Left lung (tissue), 14 donors: ENCODE measurements at places on chromosomes 16 and 17.

DNA sequence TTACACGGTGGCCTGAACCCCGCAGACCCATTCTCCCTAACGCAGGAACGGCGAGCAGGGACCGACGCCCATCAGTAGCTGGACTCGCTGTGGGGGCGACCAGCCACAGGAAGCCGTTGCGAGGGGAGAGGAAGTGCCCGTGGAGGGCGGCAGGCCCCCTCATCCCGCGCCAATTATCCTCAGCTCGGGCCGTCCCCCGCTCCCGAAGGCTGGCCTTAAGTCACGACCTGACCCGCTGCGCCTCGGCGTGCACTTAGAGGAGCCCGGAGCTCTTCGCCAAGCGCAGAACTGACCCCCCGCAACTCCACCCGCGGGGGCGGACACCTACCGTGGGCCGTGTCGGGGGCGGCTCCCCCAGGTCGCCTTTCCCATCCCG lies 401 bp downstream of the ARL16 start:
- no peak for DNase-seq

DNA sequence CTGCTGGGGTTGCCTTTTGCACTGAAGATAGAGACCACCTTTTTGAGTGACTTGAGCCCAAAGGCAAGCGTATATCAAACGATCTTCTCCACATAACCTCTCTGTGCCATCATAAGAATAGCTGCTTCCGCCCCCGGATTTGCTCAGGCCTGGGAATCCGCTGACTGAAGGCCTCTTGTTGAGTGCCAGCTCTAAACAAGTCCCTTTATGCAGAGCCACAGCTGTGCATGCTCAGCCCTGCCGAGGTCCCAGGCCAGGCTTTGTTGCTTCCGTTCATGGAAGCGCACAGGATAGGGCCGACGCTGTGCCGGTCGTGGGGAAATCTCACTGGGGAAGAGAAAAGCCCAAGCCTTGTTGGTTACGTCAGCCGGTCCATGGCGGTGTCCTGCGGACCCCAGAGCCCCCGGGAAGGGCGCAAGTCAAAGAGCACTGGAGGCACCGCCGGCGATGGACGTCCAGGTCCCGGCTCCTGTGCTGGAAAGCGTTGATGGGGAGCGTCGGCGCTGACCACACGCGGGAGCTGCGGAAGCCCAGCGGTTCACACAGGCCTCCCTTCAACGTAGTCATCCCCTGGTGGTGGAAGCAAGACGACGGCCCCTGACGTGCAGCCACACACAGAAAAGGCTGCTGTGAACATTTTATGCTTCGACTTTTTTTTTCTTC lies 23.5 kb upstream of the RPL13 start:
- DNase-seq = no peak

DNA sequence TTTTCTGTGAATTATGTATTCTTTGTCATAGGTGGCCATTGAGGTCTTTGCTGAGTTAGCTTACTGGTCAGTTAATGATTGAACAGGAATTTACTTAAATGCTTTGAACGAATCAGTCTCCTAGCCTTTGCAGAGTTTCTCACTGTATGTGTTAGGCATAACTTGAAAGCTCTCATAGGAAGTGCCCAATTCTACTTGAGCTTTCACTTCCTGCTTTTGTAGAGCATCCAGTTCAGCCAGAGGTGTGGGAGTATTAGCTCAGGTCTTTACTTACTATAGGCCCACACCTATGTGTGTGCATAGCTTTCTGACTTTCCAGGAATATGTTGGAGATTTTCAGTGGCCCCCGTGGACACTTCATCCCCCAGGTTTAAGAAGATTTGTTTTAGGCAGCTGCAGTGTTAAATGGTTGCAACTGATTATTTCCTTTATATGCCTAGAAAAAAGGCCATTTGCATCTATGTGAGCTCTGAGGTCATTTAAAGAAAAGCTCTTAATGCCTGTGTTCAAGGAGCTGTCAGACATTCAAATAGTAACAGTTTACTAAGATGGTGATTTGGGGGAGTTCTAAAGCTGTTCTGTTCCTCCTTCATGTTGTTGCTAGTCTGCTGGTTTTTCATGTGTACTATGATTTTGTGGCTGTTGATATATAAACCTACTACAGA lies 62.3 kb downstream of the PHKB start:
- no peak for DNase-seq

GRCh38 chr16:51527349-51527748 lies 376.3 kb upstream of the SALL1 start:
- DNase-seq = no peak

DNA sequence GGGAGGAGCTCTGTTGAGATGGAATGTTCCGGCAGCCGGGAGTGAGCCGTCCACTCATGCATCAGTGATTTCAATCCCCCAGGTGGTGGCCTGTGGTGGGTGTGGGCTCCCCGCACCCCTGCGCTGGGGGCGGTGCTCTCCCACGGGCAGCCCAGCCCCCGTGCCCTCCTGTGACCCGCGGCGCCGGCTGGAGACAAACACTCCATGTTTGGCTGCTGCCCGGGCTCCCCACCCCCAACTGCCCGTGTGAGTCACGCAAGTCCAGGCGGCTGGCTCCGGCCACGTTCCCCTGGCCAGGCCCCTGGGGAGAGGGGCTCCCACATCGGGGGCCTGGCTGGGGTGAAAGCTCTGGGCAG lies 29.4 kb downstream of the CACNA1H start:
- no peak for DNase-seq

GRCh38 chr16:58485184-58485887 lies 14.6 kb upstream of the NDRG4 start:
- no peak for DNase-seq

DNA sequence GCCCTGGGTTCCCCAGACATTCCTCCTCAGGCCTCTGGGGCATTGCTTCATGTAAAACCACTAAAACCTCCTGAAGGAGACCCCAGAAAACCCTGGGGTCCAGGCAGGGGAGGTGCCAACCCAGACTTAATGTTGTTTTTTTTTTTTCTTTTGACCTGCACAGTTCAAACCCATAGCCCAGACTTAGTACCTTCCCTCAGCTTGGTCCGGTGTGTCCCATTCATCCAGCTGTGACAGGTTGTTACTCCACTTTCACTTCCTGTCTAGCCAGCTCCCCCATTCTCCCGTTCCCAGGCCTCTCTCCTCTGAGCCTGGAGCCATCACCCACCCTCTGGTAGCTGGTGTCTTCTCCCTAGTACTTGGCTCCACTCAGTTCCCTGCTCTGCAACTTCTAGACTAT lies 4.8 kb downstream of the CDR2L start:
- DNase-seq = no peak

DNA sequence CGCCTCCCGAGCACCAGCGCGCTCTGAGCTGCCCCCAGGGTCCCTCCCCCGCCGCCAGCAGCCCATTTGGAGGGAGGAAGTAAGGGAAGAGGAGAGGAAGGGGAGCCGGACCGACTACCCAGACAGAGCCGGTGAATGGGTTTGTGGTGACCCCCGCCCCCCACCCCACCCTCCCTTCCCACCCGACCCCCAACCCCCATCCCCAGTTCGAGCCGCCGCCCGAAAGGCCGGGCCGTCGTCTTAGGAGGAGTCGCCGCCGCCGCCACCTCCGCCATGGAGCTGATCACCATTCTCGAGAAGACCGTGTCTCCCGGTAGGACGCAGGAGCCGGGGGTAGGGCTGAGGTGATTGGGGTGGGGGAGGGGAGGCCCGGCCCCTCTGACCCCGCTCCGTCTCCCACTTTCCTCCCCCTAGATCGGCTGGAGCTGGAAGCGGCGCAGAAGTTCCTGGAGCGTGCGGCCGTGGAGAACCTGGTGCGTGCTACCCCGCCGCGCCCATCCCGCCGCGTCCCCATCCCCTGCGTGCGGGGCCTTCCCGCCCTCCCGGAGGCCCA lies 329 bp downstream of the KPNB1 start:
- DNase-seq = no peak

DNA sequence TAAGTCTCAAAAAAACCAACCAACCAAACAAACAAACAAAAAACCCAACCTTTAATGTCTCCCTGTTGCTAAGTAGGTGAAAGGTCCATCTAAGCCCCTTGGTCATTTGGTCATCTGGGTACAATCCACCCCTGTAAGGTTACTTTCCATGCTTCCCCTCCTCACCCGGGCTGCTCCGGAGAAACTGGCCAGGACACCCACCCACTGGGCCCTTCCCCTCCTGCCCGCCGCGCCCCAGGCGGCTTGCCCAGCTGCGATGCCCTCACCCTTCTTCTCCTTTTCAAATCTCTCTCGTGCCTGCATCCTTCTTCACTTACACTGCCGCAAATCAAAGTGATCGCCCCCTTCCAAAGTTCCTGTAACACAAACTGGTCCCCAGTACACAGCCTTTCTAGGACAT lies 2.0 kb downstream of the NTAN1 start:
- no peak for DNase-seq

GRCh38 chr16:31436221-31437045 lies 6.2 kb downstream of the ZNF843 start:
- no peak for DNase-seq

GRCh38 chr17:80652756-80653330 lies 108.2 kb downstream of the RPTOR start:
- DNase-seq = no peak

- DNase-seq = no peak
Observed at GRCh38 chr17:37791447-37792399, 46.9 kb upstream of the HNF1B start.

DNA sequence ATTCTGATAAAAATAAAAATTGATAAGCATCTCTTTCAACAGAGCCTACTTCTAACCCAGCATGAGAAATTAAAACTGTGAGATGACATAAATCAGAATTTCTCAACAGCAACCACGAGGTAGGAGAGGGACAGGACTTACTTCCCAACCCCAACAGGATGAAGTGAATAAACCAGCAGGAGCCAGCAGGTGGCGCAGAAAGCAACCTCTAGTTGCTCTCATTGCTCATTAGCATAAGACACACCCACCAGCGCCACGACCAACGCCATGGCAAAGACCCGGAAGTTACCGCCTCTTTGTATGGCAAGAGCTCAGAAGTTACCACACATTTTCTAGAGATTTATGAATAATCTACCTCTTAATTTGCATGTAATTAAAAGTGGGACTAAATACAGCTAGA lies 189.4 kb upstream of the CDH8 start:
- peak; percentile 3 for DNase-seq

DNA sequence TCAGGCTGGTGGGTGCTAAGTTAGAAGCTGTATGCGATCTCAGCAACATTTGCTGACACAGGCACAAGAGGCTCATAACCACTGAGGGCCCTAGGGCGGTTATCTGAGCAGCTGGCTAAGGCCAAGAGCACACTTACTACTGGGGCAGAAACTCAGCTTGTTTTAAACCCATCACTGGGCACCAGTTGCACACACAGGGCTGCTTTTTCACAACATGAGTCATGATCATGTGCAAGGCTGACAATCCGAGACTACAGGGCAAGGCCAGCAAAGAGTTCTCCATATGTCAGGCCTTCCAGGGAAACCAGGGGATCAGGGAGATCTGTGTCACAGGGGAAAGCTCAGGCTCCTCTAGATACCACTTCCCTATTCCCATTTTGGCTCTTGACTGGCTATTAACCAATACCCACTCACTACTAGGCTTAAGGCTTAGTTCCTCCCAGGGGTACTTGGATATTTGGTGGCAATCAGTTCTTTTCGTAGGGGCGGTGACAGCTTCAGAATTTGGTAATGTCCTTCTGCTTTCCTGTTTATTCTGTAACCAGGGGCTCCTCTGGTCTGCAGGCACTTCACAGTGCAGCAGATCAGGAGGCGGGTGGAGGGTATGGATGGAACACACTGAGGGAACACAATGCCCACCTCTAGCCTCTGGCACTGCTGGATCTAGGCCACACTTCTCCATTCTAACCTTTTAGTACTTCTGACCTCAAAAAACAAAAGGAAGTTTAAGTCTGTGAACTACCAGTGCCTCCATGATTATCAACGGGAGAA lies 44.9 kb upstream of the ERN1 start:
- DNase-seq = no peak

DNA sequence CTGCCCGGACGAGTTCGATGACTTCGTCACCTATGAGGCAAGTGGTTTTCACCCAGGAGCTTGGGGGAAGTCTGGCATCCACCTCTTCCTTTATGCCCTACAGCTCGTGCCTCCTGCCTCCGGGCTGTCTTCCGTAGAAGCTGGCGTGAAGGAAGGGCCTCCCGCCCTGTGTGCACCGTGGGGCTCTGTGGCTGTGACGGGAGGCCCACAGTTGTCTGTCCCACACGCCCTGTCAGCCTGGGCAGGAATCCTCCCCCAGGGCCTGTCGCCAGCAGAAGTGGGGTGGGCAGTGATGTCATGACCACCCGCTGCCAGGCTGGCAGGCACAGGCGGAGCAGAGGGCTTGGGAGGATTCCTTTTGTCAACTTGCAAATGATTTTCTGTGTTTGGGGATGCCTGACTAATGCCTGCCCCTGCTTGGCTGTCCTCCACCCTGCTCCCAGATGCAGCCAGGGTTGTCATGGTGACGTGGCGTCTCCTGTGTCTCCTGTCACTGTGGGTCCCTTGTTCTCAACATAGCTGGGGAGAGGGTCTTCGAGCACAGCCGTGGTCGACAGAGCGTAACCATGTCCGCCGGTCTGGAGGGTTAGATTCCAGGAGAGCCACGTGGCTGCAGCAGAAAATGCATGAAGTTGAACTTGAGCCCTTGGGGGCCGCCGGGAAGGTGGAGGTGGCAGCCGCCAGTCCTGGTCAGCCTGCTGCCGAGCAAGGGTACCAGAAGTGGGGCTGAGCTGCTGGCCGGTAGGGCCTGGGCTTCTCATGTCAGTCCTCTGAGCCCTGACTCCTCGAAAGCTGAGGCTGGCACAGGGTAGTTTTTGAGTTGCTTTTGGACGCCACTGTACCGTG lies 46.1 kb downstream of the RAB11FIP3 start:
- no peak for DNase-seq

GRCh38 chr16:8818504-8819270 lies 21.0 kb downstream of the PMM2 start:
- DNase-seq = no peak

DNA sequence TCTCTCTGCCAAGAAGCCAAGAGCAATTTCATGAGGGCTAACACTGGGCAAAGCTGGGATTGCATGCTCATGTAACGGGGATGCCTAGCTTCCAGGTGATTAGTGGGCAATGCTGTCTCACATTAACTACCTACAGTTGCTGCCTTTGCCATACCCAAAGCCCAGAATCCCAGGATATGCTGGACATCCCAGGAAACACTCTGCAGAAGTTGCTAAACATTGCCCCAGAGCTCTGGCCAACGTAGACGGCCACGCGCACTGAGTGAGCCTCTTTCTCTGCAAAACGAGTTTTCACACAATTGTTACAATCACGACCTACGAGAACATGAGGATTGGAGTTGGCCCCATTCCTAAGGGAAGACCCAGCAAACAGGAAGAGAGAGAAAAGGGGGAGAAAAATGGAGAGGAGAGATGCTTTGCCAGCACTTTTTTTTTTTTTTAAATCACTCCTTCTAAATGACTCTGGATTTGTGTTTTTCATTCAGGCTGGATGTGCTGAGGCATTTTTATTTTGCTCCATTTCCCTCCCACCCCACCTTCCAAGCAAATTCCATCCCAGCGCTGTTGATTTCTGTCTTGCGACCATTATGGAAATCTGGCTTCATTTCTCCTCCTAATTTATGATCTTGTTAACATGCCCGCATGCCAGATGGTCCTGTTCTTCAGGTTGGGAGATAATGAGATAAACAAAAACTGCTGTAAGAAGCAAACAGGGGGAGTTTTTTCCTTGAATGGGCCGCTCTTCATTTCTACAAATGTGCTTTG lies 112.8 kb upstream of the DNAH9 start:
- DNase-seq = no peak
